ENCODE measurements at places on chromosomes 2 and 18.

DNA sequence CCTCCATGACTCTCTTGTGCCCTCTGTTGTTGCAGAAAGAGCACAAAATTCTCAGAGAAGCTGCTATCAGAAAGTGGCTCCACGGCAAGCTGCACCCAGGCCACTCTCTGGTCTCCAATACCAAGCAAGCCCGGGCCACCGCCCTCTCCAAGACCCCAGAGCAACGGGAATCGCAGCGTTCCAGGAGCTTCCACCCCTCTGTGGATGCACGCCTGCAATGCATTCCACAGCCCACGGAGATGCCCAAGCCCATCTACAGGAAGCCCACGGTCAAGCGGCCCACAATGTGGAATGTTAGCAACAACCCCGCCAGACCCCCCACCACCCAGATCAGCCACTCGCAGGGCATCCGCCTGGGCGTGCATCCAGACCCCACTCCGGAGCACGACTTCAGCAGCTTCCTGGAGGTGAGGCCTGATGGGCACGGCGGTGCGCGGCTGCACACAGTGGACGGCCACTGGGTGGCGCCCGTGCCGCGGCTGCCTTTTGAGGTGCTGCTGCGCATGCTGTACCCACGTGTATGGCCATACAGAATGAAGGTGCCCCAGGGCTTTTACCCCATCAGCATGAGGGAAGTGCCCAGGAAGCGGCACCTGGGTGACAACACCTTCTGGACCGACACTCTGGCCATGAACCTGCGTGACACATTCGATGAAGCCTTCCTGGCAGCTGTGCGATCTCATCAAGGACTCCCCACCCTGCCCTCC, 6.3 kb downstream of the ANKRD53 start:
- DNase-seq, result no peak

DNA sequence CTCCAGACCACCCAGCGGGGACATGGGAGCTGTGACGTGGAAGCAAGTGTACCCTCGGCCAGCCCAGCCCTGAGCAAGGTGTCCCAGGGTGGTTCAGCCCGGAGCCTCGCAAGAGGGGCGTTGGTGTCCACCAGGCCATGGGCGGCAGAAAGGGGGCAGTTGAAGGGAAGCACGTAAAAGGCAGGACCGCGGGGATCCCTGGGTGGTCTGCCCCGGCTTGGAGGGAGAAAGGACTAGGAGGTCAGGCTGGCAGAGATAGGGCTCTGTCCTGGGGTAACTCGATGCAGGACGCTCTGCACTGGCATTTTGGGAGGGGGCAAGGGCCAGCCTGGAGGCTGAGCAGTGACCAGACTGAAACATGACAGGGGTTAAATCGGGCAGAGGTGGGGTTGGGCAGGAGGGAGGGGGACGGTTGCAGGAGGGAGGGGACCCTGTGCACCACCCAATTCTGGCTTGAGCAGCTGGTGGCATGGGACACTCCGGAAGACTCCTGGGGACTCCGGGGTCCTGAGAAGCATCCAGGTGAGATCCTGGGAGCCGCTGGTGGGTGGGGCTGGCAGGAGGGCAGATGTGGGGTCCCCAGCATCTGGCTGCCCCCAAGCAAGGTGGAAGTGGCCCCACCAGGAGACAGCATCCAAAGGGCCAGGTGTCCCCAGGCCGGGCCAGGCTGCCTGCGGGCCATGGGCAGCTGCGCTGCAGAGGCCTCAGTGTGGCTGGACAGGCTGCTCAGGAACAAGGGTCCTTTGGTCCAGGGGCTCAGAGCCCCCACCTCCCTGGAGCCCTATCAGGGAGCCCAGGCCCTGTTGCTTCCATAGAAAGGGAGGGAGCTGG, 46.8 kb upstream of the GPC1 start:
- no peak for DNase-seq

DNA sequence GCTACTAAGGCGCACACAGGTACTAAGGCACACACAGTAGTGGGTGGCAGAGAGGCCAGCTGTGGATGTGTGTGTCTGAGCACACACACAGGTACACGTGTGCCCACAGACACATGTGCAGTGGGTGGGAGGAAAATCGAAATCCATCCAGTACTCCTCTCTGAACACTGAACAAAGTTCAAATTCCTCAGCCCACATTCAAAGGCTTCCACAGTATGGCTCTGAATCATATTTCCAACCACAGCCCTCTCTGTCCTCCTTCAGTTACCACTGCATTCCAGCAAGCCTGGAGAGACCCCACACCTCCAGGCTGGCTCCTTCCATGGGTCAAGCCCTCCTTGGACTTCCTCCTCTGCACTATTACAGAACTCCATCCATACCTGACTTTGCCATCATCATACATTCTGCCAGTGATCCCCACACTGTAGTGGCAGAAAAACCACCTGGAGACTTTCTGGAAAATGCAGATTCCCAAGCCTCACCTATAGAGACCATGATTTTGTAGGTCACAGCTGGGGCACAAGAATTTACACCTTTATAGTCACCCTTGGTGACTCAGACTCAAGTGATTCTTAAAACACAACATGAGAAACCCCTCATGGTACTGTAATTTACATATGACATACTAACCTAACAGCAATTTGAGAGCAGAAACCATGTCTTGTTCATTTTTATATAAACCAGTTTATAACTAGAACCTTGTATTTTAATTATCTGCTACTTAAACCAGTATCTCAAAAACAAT, 31.4 kb downstream of the EPG5 start:
- DNase-seq, result no peak

GRCh38 chr2:56583796-56584315, 400.1 kb downstream of the CCDC85A start:
- peak; percentile 47 for DNase-seq

- DNase-seq, result peak; percentile 44
These were observed 529 bp downstream of the SEMA4C start for GRCh38 chr2:96869281-96869821.

DNA sequence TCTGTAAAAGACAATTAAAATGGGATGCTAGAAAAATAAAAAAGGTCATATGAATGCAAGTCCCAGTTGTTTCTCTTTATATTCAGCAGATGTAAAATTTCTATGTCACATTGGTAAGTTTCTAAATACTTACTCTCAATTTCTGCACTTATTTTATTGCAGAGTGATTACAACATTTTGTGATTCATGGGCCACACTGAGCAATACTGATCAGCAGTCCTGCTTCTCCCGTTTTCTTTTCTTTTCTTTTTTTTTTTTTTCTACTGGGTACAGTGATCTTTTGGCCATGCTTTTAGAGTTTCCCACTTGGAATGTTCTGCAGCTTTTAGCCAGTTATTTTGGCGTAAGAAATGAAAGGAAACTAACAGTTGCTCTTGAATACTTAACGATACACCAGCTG, 38.8 kb downstream of the LIMS1 start:
- DNase-seq, result no peak

DNA sequence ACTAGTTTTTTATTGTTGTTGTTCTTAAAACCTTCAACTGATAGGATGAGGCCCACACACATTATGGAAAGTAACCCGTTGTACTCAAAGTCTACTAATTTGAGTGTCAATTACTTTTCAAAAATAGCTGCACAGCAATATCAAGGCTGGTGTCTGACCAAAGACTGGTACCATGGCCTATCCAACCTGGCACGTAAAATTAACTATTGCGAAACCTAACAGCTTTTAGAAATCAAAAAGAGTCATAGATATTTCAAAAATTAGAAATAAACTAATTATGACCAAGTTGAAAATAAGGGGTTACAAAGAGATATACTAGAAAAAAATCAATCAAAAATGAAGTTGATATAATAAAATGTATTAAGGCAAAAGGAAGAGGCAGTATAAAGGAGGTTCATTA, 501.5 kb upstream of the SLC8A1 start:
- no peak for DNase-seq

GRCh38 chr2:99776906-99777646, 287.3 kb upstream of the REV1 start:
- no peak for DNase-seq

GRCh38 chr2:138475277-138475776, 26.2 kb upstream of the SPOPL start:
- DNase-seq, result no peak

DNA sequence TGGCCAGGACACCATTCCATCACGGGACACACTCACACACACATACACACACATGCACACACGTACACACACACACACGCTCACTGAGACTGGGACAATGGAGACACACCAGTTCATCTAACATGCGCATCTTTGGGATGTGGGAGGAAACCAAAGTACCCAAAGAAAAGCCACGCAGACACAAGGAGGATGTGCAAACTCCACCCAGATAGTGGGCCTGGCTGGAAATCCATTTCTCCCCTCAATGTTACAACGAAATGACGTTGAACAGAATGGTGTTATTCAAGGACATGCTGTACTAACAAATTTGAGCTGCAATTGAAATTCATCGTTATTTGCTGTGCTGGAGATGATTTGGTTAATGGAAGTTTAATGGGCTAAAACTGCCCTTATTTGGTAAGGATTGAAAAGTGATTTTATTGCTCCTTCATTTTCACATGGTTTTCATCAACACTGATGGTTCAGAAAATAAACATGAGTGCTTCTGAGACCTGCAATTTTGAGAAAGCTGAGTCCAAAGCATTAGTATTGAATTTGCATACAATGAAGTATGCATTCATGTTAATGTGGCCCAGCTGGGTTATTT, 110.0 kb downstream of the KCNE4 start:
- no peak for DNase-seq

DNA sequence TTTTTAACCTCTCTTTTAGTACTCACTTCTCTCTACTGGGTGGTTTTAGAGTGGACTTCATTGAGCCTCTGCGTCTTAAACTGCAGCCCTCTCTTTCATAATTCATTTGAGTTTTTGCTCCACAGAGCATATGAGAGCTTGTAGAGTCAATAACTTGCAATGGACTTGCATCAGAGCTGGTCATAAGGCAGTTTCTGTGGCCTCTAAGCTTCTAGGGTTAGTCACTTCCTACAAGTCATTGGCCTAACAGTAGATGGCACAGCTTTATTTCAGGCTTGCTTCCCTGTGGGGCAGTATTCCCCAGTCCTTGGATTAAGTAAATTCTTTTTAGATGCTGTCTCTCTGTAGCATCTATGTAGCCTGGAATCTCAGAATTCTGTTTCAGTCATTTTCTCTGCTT, 1435.7 kb downstream of the LRP1B start:
- no peak for DNase-seq

- DNase-seq, result no peak
These were observed 98.4 kb upstream of the SP3 start for GRCh38 chr2:174063492-174064092.

DNA sequence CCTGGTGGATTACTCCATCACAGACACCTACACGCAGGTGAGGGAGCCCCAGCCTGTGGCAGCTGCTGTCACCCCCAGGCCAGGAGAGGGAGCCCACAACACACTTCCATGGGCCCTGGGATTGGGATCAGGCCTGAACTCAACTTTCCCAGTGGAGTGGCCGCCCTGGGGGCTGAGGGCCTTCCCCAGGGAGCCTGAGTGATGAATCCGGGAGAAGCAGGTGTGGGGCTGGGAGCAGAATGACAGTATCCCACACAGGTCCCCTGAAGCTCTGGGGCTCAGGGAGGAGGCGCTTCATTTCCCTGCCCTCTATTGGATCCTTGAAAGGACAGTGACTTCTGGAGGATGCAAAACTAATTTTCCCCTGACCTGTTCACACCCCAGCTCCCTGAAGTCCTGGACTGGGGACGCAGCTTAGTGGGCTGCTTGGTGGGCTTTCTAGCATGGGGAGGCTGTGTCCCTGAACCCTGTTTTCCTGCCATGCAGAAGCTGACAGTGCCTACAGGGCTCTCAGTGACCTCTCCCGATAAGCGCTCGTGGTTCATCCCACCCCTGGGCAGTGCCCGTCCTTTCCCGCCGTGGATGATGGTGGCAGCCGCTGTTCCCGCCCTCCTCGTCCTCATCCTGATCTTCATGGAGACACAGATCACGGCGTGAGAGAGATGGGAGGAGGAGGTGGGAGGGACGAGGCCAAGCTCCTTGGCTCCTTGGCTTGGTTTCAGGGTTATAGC, 11.0 kb downstream of the SLC4A3 start:
- no peak for DNase-seq

- no peak for DNase-seq
These were observed 20.3 kb downstream of the SALL3 start for GRCh38 chr18:78999939-79000338.

- DNase-seq, result peak; percentile 71
These were observed 633 bp downstream of the MALT1 start for GRCh38 chr18:58671632-58672564.

- DNase-seq, result no peak
These were observed 2.0 kb downstream of the VAMP8 start for GRCh38 chr2:85579266-85579935.

GRCh38 chr18:36128530-36128870, 640 bp downstream of the SLC39A6 start:
- peak; percentile 28 for DNase-seq

DNA sequence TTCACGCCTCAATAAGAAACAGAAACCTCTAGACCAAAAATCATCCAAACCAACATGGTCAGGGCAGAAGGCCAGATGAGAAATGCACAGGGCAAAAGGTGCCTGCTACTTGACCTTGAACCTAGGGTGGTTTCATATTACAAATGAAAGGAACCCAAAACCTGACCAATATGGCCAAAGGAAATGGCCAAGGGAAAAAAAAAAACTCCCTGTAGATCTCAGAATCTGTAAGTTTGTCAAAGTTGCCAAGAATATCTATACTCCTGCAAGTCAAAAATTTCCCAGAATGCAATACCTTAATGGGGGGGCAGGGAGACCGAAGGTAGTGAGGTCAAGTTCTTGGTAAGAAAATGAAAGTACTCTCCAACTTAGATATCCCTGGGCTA, 47.2 kb downstream of the HIBCH start:
- no peak for DNase-seq

GRCh38 chr2:230329946-230330605, 3.1 kb downstream of the SP140L start:
- no peak for DNase-seq

DNA sequence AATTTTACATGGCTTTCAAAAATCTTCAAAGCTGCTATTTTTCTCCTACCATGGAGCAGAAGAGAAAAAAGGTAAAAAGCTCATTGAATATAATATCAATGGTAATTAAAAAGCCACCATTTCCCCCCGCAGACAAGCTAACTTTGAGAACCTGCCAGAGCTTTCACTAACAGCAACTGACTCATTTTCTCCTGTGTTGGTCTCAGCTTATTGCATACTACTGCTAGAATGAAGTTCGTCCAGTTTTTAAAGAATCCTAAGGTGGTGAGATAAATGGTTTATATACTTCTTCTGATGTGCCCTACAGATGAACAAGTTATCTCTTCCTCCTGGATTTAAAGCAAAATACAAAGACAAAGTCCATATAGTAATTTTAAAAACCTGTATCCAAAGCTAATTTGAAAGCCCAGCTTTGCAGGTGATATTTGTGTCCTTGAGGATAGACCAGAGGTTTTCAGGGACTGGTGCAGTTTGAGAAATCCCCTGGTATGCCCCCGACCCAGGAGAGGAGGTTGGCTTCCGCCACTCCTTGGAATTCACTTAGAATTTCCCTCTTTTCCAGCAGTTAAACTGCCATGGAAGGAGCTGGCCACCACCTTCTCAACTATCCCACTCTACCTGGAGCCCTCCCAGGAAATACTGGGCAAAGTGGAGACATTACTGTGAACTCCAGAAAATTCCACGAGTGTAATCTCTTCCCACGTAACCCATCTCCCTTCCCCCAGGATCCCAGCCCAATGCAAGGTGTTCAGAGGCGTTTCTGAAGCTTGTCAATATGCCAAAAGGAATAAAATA, 17.5 kb downstream of the YPEL5 start:
- DNase-seq, result no peak
